Stimulated activated CD4-positive, alpha-beta T cell treated with anti-CD3 and anti-CD28 coated beads, Interleukin-2, amount 100 ng/mL, for 48 hours (primary cell): ENCODE measurements at places on chromosomes 5 and 9.

GRCh38 chr5:23385036-23385435 is 122.4 kb upstream of the PRDM9 start:
- no peak for DNase-seq

- no peak for DNase-seq
Observed at GRCh38 chr5:32217886-32218396, 43.8 kb upstream of the GOLPH3 start.

GRCh38 chr9:134488331-134489280 is 153.0 kb upstream of the COL5A1 start:
- DNase-seq: no peak

DNA sequence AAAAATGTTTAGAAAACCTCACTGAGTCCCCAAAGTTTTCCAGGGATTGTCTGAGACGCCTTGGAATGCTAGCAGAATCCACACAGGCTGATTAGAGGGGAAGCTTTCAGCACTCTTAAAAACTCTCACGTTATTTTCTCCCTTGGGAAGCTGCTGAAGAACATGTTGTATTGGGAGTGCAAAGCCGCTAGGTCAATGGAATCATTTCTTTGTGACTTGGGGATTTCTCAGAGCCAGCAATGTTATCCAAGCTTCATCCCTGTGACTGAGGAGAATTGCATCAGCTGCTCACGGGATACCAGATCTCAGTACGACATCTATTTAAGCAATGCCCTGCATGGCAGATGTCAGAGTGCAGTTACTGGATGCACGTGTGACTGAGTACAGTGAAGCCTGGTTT is 426.4 kb upstream of the MPDZ start:
- DNase-seq: no peak

GRCh38 chr9:4538107-4538506 is 47.8 kb downstream of the SLC1A1 start:
- no peak for DNase-seq

GRCh38 chr5:67094476-67095300 is 101.9 kb downstream of the CD180 start:
- DNase-seq: no peak

- DNase-seq: no peak
Observed at GRCh38 chr9:108474356-108474755, 381.4 kb downstream of the ACTL7B start.

DNA sequence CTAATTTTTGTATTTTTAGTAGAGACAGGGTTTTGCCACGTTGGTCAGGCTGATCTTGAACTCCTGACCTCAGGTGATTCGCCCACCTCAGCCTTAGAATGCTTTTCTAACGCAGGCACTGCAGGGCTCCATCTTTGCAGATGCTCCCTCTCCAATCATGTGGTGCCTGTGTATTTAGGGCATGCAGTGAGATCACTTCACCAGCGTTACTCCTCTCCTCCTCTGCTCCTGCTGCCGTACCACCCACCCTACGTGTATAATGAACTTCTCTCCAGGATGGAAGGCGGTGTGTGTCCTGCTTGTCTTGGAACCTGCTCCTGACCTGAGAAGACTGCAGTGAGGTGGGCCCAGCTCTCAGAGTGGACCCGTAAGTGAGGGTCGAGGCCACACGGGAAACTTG is 13.6 kb upstream of the CFAP157 start:
- no peak for DNase-seq

- DNase-seq: no peak
Observed at GRCh38 chr5:84378961-84379360, 5.7 kb downstream of the EDIL3 start.

GRCh38 chr9:87850391-87850790 is 32.3 kb upstream of the SPATA31E1 start:
- DNase-seq: no peak

- no peak for DNase-seq
Observed at GRCh38 chr5:159539678-159540077, 209.4 kb upstream of the IL12B start.

DNA sequence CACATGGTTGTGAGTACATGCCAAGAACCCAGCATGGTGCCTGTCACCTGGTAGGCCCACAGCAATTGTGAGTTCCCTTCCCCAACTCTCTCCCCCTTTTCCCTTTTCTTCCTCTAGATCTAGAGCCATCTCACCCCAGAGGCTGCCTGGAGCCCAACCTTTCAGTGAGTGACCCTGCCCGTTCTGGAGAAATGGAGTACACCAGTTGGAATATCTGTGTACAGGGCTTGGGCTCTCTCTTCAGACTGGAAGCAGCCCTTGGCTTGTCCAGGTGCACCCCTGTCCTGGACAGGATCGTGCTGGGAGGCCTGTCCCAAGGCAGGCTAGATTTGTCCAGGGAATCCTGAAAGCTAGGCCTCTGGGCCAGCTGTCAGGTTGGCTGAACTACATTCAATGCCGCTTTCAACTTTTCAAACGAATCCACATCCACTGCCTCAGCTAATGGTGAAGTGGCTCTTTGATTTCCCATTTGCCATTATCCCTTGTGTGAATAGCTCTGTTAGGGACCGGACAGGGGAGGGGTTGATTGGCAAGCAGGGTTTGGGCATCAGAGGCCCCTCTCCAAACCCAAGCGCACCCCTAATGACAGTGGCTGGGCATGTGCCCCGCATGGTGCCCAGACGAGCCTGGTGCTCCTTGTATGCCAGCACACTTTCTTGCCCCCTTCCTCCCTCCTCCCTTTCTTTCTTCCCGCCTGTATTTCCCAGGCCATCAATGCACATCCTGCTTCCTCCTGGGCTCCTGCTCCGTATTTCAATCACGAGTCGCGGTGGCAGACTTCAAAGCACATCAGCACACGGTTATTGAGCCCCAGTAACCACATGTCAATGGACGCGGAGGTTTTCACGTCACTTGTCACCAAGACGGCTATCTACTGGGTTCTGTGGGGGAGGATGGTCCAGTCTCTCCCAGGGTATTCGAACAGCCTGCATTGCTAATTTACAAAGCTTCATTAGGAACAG is 211.2 kb downstream of the DAB2IP start:
- no peak for DNase-seq

DNA sequence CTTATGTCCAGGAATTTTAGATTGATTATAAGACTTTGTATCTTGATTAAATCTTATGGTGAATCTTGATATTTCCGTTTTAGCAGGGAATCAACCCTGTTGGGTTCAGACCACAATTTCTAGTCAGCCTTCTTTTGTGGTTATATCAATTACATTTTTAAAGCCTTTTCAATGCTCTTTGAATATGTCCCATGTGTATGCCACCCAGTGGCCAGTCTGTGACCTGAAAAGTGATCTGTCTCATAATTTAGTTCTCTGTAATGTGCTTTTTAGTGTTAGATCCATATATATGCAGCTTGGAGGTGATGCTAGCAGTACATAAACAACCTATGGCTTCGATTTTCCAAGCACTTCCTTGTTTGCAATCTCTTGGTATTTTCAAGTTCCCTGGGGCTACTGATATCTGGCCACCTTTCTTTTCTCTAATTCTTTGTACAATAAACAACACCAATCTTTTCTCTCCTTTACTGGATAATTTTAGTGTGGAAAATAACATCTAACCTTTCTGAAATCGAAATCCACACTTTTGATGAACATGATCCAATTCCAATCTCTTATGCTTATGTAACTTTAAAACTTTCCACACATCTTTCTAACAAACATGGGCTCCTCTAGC is 28.8 kb downstream of the PDE8B start:
- DNase-seq: no peak

GRCh38 chr5:124652514-124652819 is 94.0 kb downstream of the ZNF608 start:
- DNase-seq: no peak

- no peak for DNase-seq
Observed at GRCh38 chr9:4422495-4422894, 67.8 kb upstream of the SLC1A1 start.

- DNase-seq: peak; percentile 81
Observed at GRCh38 chr5:138068742-138069600, 14.9 kb upstream of the WNT8A start.

- DNase-seq: no peak
Observed at GRCh38 chr9:94638335-94639060, 820 bp downstream of the FBP1 start.

DNA sequence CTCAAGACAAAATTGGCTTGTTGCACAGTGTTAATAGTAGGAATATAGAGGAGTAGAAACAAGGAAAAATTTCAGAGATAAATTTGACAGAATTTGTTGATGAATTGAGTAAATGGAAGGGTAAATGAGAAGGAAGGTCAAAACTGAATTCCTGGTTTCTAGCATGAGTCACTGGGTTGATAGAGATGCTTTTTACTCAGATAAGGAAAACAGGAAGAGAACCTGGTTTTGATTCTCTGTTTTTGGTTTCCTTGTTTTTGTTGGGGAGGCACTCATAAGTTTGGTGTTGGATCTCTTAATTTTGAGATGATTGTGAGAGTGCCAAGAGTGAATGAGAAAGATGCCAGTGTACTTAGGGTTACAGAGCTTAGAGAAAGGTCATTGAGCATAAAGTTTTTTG is 7.1 kb downstream of the LRRC70 start:
- no peak for DNase-seq

DNA sequence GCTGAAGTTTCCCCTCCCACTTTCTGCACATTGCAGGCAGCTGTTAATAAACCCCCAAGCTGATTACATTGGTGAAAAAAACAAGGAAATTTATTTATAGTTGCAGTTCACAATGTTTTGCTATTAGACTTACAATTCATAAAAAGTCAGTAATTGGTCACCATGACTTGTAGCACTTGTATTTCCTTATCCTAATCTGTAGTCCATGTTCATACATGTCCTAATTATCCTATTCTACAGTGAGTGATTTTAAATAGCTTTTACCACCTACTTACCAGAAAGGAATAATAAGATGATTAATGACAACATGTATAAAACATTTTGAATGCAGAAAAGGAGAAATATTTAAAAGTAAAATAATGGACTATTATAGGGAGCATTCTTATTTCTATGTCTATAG is 760.0 kb upstream of the RIOK2 start:
- DNase-seq: no peak

DNA sequence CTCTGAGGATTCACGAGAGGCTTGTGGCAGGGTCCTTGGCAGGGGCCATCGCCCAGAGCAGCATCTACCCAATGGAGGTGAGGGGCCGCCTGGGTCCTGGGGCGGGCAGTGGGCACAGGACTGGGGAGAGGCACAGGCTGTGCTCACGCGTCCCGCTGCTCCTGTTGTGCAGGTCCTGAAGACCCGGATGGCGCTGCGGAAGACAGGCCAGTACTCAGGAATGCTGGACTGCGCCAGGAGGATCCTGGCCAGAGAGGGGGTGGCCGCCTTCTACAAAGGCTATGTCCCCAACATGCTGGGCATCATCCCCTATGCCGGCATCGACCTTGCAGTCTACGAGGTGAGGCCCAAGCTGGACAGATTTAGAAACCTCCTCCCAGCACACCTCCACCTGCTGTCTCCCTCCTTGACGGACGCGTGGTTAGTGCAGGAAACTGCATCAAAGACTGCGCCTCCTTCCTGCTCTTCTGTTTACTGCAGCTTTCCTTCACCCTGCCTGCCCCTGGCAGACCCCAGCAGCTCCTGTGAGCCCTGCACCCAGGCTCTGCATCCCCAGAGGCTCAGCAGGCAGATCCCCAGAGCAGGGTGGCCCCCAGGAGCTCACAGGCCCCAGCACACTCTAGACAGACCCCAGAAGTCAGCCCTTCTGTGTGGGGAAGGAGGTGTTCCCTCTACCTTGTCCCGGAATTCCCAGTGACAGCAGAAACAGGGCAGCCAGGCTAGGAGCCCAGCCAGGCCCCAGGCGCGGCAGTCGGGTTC is 21.2 kb downstream of the PTGES2 start:
- DNase-seq: no peak

DNA sequence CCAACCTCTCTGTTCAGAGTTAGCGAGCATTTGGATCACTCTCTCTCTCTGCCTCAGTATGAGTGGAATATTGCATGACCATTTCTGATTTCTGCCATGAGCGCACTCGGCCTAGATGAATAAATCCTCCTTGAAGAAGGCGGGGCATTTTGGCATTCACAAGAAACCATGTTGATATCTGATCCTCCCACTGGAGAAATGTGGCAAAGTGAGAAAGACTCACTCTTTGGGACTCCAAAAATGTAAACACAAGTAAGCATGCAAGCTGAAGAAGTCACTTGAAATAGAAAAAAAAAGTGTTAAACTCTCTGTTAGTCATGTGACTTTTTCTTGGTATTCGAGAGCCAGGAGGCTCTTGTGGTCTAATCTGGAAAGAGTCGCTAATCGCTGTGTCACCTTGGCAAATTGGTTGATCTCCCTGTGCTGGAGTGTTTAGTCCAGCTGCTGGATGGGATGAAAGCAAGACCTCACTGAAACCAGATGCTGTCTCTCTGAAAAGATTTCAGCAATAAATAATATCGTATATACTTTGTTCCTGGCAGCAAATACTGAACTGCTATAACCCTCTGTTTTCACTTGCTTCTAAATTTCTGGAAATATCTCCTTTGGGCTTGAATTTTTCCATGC is 95.5 kb downstream of the GHR start:
- no peak for DNase-seq

DNA sequence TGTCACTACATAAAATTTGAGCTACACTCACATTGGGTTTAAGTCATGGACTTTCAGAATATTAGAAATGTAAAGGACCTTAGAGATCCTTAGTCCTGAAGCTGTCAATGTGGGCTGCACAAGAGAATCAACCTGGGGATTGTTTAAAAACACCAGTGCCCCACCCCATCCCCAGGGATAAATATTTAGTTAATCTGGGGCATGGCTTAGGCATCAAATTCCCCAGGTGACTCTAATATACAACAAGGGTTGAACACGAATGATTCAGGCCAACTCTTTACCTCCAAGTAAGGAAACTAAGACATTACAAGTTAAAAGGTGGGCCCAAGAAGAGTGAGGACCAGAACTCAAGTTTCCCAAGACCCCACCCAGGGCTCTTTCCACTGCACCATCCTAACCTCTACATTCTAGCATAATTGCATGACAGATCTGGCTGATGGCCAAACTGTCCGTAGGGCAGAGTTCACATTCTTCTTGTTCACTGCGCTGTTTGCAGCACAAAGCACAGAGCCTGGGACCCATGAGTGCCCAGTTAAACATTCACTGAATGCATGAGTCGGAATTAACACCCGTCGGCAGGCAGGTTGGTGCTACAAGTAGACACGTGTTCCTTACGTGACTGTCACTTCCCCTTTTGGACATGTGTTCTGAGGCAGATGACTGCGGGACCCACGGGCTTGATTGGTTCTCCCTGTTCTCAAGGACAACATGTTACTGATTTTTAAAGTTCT is 25.2 kb downstream of the CYFIP2 start:
- no peak for DNase-seq
